ENCODE measurements at places on chromosomes 11 and 22.

DNA sequence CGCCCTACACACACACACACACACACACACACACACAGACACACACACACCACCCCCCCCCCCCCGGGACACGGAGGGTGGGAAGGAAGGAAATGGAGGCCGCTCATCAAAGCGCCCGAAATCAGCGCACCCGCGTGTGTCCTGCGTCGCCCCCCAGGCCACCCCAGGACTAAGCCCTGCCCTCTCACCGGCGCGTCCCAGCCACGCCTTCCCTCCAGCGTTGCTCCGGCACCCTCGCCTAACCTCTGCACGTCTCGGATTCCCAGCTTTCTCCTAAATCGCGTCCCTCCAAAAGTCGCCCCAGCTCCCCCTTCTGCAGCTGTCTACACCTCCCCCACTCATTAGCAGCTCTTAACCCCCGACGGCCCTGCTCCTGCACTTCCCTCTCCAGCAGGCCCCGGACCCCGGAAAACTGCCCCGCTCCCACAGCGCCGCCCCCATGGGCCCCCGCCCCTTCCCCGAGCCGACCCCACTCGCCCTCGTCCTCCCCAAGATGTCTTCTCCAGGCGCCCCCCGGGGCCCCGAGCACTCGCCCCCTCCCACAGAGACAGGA, 557 bp downstream of the PACSIN2 start:
- no peak for DNase-seq

GRCh38 chr11:93407777-93408401, 77.3 kb downstream of the DEUP1 start:
- DNase-seq = no peak

GRCh38 chr22:32355760-32356159, 1.9 kb upstream of the RFPL3 start:
- no peak for DNase-seq

- no peak for DNase-seq
Measured at GRCh38 chr22:47048123-47049077, 285.9 kb downstream of the TBC1D22A start.

GRCh38 chr11:61887839-61888494, 3.4 kb downstream of the FADS3 start:
- no peak for DNase-seq

- DNase-seq = no peak
Measured at GRCh38 chr11:34208266-34209135, 103.1 kb downstream of the NAT10 start.

DNA sequence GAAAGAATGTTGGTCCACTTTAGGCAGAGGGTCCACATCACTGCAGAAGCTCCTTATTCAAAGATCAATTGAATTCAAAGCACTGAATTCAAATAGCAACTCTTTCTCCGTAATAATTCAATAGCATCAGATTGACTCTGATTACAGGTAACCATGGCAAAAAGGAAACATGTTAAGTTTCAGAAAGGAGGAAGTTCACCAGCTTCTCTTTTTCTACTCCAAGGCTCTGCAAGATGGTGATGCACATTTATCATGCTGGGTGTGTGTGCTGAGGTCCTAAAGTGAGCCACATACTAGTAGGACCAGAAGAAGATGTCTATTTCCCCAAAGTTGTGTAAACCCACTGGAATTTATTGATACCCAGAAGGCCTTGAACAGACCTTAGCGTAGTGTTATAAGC, 18.0 kb upstream of the DRD2 start:
- DNase-seq = no peak

DNA sequence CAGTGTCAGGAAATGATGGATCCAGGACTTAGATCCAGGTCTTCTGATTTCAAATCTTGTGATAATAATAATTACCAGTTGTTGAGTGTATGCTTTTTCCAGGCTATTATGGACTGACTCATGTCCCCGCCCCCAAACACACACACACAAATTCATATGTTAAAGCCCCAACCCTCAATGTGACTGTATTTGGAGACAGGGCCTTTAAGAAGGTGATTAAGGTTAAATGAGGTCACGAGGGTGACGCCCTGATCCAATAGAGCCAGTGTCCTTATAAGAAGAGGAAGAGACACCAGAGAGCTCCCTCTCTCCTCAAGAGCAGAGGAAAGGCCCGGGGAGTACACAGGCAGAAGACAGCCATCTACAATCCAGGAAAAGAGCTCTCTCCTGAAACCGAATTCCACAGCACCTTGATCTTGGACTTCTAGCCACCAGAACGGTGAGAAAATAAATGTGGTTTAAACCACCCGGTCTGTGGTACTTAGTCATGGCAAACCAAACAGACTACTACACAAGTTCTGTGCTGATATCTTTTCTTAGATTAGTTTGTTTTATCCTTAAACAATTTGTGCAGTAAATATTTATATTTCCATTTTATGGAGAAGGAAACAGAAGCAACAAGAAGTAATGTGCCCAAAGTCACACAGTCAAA, 8.2 kb downstream of the TMPRSS5 start:
- no peak for DNase-seq

GRCh38 chr11:14318581-14318981, 40.4 kb downstream of the RRAS2 start:
- DNase-seq = no peak

GRCh38 chr11:83403691-83404389, 117.7 kb upstream of the CCDC90B start:
- no peak for DNase-seq

DNA sequence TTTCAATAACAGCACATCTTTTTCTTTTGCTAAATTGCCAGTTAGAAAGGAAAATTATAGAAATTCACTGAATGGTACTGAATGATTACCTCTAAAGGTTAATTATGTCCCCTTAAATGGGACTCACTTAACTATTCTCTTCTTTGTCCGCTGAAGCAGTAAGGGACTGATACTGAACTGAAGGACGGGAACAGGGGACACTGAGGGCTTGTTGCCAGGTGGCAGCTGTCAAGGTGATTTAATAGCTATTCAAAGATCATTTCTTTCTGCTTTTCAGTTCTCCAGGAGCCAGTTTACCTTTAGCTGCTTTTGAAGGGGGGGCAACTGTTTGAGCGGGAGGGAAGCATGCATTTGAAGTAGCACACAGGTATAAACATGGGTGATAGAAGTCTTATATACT, 325.4 kb upstream of the CCDC90B start:
- DNase-seq = no peak

GRCh38 chr11:119100994-119101758, 477 bp downstream of the DPAGT1 start:
- no peak for DNase-seq

GRCh38 chr11:74634537-74634936, 42.2 kb downstream of the POLD3 start:
- no peak for DNase-seq

DNA sequence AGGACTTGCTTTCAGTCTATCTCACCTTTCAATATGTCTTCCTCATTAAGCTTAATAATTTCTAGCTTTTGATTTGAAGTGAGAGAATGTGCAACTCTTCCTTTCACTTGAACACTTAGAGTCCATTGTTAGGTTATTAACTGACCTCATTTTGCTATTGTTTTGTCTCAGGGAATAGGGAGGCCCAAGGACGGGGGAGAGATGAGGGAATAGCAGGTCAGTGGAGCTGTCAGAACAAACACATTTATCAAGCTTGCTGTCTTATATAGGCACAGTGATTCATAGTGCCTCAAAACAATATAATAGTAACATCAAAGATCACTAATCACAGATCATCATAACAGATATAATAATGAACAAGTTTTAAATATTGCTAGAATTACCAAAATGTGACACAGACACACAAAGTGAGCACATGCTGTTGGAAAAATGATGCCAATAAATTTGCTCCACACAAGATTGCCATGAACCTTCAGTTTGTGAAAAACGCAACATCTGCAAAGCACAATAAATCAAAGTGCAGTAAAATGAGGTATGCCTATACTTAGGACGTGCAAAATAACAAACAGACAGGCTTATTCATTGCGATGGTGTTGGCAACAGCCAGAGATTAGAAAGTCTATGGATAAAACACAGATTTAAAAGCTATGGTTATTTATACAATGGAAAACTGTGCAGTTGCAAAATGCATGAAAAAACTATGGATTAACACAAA, 106.3 kb upstream of the TEAD1 start:
- no peak for DNase-seq

GRCh38 chr11:69380451-69380901, 86.5 kb downstream of the MYEOV start:
- no peak for DNase-seq

DNA sequence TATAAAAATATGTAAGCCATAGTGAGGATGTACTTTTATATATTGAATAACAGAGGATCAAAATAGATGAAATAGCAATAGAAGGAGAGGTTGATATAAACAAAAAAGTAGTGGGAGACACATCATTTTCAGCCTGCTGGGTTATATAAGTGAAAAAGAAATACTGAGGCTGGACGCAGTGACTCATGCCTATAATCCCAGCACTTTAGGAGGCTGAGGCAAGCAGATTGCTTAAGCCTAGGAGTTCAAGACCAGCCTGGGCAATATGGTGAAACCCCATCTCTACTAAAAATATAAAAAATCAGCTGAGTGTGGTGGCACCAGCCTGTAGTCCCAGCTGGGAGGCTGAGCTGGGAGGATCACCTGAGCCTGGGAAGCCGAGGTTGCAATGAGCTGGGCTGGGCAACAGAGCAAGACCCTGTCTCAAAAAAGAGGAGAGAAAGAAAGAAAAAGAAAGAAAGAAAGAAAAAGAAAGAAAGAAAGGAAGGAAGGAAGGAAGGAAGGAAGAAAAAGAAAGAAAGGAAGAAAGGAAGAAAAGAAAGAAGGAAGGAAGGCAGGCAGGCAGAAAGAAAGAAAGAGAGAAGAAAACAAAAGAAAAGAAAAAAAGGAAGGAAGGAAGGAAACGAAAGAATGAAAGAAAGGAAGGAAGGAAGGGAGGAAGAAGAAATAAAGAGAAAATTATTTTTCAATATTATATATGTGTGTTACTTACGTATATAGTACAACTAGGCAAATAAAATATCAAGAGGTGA, 7.0 kb upstream of the P2RY2 start:
- DNase-seq = no peak

- no peak for DNase-seq
Measured at GRCh38 chr11:11416502-11416901, 63.5 kb upstream of the CSNK2A3 start.

DNA sequence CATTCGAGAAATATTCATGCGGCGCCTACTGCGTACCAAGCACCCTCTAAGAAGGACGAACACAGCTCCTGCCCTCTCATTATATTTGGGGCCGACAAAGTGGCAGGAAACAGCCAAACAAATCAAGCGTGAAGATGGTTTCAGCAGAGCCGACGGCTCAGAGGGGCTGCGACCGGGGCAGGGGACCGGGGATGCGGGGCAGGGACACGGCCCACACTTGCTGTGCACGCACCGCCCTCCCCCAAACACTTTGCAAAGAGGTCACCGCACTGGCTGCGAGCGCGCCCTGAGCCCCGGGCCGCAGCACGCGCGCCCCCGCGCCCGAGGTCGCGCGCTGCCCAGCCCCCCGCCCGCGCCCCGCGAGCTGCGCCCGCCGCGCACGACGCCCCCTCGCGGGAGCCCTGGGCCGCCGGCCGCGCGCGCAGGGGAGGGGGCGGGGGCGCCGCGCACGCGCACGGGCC, 255 bp upstream of the SYNGR1 start:
- DNase-seq = no peak

DNA sequence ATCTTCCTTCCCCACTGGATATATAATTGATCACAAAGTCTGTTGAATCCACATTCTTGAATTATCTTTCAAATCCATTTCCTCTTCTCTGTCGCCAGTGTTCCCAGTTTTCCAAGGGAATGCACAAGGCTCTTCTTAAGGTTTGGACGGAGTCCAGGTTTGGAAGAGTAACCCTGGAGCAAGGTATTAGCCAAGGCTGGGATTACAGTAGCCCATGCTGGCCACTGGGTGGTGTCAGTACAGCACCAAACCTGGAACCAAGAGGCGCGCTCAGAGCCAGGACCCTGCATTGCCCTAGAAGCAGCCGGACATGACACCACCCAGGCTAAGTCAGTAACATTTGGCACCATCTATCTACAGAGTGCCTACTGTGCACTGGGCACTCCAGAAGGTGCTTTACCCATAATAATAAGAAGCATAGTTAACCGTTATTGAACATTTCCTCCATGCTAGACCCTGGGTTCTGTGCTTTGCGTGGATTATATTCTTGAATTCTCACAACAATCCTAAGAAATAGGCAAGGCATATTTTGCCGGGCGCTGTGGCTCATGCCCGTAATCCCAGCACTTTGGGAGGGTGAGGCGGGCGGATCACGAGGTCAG, 48.0 kb upstream of the CLPB start:
- peak; percentile 25 for DNase-seq

- peak; percentile 43 for DNase-seq
Measured at GRCh38 chr11:17351510-17352176, at the start of gene NCR3LG1. TSS of gene NCR3LG1 (plus strand) at chr11:17351800. CDS start at chr11:17351970, 170 bp downstream.

GRCh38 chr11:83671289-83671688, 385.1 kb upstream of the CCDC90B start:
- no peak for DNase-seq

DNA sequence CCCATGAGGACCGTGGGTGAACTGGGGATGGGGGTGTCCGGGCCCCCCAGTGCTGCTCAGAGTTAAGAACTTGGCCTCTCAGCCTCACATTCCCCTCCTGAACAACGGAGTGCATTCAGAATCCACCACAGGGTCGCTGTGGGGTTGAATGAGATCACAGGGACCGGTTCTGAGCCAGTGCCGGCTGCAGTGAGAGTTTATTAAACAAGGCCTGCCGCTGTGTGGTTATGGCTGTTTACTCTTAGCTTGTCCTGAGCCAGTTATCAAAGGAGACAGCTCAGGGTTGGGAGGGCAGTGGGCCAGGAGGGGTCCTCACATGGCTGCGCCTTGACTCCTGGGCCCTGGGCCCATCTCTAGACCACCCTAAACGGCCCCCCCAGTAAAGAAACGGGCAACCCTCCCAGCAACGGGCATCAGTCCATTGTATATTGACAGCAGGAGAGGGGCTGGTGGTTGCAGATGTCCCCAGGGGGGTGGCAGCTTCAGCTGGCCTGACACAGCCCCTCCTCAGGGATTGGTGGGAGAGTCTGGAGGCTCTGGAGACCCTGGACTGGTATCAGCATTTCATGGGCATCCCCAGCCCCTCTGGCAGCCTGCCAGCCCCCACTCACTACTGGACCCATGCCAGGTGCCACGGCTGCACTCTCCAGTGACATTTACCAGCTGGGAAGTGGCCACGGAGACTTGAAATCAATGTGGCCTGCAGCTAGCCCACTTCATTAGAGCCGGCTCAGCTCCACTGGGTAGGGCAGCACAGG, 15.1 kb upstream of the CABP7 start:
- DNase-seq = no peak

GRCh38 chr11:30733748-30734147, 147.6 kb upstream of the MPPED2 start:
- no peak for DNase-seq

- no peak for DNase-seq
Measured at GRCh38 chr11:79697905-79698304, 257.1 kb upstream of the TENM4 start.

DNA sequence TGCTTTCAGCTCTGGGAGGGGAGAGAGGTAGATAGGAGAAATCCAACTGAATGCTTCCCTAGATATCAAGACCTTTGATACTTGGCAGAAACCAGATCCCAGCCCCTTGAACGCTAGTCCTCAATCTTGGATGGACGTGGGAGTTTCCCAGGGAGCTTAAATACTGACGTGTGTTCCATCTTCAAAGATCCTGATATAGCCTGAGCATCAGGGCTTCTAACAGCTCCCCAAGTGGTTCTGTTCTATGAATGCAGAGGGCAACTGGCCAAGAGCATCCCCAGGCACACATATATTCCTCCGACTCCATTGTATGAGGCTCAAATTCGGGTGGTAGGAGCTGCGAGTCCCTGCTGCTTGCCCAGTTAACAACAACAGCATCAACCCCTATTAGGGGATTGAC, 8.7 kb upstream of the ACCS start:
- no peak for DNase-seq
